Mucosa of descending colon (tissue), 3 donors: ENCODE measurements at places on chromosomes 7 and 10.

- peak; percentile 47 for DNase-seq
These were observed 54.4 kb downstream of the COBL start for GRCh38 chr7:51261950-51262795.

DNA sequence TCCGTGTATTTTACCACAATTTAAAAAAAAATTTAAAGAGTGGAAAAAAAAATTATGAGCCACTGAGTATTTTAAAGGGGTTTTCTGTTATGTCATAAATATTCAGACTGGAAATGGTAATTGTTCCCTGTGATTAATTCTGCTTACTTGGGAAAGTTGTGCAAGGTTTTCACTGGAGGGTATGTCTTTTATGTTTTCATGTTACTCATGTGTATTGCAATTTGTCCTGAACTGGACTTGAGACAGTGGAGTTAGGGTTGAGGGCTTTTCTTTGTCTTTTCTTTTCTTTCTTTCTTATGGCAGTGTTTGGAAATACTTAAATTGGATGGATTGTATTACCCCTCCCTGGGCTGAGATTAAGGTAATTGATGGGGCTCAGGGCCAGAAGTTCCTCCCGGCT lies 257.7 kb downstream of the BAMBI start:
- DNase-seq, result no peak

DNA sequence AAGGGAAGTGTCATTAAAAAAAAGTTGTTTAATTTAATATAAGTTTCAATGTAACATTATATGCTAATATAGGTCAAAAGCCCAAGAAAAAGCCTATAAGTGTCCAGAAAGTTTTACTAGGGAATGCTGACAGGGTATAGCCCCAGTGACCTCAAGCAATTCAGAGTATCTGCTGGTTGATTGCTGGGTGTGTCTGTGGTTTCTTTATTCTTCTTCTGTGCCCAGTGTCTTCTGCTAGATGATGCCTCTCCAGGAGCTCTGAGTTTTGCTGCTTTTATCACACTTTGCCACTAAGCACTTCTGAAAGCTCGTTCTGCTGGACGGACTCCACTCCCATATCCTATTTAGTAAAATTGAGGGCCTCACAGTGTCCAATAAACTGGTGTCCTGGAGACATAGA lies 212.2 kb upstream of the NRG3 start:
- no peak for DNase-seq

DNA sequence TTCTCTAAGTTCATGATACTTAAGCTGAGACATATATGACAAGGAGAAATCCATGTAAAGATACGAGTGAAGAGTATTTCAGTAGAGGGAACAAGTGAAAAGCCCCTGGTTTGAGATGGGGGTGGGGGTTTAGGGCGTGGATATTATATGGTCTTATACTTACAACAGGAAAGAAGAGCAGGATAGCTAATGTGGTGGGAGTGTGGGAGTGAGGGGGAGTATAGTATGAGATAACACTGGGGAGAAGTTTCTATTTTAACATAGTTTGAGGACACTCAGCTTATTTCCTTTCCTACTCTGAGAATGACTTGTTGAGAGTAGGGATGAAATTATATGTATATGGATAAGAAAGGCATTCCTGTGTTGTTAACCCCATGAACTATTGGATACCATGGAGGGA lies 36.5 kb downstream of the MCU start:
- DNase-seq, result no peak

DNA sequence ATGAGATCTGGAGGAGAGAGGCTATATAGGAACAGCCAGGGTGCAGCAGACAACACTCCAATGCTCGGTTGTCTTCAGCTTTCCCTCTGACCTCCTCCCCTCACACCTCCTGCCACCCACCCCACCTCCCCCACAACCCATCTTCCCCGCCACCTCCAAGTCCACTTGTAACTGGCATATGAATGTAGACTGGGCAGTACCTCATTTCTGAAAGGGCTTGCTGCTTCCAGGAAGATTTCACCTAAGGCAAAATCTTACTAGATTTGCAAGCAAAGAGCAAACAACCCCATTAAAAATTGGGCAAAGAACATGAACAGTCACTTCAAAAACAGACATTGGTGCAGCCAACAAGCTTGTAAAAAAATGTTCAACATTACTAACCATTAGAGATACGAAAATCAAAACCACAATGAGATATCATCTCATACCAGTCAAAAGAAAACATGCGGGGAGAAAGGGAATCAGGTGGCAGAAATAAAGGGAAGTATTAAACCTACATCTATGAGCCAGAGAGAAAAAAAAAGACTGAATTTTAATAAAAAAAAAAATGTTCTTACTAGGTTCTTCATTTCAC lies 164.6 kb upstream of the C1GALT1 start:
- no peak for DNase-seq

- DNase-seq, result no peak
These were observed 224.7 kb upstream of the PHYHIPL start for GRCh38 chr10:58951746-58952145.

GRCh38 chr10:676178-676577 lies 13.3 kb downstream of the DIP2C start:
- no peak for DNase-seq

DNA sequence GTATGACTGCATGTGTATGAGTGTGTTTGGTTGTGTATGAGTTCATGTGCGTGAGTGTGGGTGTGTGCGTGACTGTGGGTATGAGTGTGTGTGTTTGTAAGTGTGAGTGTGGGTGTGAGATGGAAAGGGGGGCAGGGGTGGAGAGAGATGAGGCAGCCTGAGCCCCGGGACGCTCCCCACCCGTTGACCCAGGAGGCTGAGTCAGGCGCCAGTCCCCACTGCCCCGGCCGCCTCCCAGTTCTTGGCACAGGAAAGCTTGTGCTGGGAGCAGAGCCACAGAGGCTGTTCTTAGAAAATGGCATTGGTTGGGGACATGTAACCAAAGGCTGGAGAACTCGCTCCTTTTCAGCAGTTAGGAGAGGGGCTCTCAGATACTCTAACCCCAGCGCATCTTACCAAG lies 27.8 kb upstream of the NUB1 start:
- DNase-seq, result no peak

DNA sequence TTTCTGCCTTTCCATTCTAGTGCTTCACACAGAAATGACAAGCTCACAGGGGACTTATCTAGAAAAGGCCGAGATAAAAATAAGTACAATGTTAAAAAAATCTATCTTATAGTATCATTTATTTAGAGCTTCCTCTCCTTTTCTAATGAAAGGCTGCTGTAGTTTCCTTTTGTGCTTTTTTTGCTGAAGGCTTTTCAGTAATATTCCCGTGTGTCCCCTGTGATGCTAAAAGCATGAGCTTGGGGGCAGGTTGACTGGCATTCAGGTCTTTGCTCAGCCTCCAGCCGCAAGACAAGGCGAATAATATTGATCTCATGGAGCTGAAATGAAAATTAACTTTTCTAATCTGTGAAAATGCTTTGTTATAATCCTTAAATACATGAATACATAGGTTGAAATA lies 143.0 kb downstream of the ST7 start:
- no peak for DNase-seq

GRCh38 chr10:37860494-37861190 lies 3.2 kb upstream of the ZNF248 start:
- DNase-seq, result no peak

DNA sequence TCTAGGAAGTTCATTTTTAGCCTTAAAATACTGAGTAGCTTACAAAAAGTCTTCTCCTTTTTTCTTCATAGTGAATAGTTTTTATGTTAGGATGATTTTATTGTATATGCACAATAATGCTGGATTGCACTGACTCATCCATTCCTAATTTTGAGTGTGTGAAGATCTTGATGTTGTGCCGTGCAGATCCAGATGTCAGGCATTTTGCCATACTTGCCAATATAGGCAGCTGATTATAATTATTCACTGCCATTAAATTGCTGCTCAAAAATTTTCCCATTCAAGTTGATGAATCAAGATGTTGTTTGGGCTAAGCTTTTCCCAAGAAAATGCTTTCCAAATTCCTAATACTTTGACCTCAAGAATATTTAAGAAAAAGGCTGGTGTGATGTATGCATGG lies 218.3 kb downstream of the AHR start:
- no peak for DNase-seq

GRCh38 chr7:94980418-94981142 lies 73.2 kb downstream of the PPP1R9A start:
- no peak for DNase-seq

GRCh38 chr7:131042269-131043160 lies 285.2 kb upstream of the MKLN1 start:
- no peak for DNase-seq

DNA sequence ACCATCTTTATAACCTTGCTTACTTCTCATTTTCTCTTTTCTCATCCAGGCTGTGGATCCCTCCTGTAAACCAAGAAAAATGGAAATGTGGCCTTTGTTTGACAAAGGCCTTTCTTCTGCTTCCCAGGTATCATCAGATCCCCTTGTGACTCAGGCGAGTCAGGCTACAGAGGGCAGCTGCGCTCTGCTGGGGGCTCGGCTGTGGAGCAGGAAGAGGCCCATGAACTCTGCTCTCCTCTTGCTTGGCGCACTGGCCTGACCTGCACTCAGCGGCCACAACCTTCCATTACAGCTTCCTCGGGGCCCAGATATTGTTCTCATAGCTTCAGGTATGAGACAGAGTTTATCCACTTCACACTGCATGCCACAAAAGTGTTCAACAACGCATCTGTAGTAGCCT lies 457.6 kb upstream of the COBL start:
- DNase-seq, result no peak

DNA sequence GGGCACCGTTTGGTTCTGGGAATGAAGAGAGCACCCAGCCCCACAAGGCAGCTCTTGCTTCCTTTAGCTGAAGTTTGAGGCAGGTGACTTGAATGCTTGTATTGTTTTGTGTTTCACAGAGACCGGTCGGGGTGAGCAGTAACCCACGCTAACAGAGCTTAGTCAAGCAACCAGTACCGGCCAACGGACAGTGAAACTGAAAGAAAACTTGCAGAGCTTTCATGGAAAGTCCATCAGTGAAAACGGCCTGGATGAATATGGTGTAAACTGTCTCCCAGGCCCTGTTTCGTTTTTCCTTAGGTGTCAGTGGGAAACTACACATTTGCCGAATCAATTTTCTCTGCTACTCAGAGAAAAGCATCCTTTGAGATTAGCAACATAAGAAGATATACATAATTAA lies 101.1 kb downstream of the LYZL1 start:
- no peak for DNase-seq

DNA sequence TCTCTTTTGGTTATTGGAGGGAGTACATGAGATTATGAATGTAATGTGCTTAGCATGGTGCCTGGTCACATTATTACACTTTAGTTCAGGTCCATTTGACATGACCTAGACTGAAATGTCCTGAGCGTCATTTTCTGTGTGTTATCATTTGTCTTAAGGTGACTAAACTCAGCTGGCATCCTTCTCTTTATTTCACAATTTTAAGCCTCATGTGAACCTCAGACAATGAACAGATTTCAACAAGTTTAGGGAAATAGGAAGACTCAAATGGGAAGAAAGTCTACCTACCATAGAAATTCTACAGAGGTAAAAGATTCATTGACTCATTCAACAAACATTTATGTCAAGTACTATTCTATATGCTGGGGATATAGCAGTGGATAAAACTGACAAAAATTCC lies 70.2 kb upstream of the EXOC6 start:
- DNase-seq, result no peak

- DNase-seq, result no peak
These were observed 23.2 kb downstream of the SLC35G1 start for GRCh38 chr10:93917064-93917391.

- no peak for DNase-seq
These were observed 396.5 kb upstream of the SEMA3D start for GRCh38 chr7:85583131-85583953.

GRCh38 chr10:24010436-24010970 lies 198.4 kb upstream of the KIAA1217 start:
- DNase-seq, result no peak

GRCh38 chr10:17175551-17175950 lies 25.9 kb downstream of the TRDMT1 start:
- no peak for DNase-seq

DNA sequence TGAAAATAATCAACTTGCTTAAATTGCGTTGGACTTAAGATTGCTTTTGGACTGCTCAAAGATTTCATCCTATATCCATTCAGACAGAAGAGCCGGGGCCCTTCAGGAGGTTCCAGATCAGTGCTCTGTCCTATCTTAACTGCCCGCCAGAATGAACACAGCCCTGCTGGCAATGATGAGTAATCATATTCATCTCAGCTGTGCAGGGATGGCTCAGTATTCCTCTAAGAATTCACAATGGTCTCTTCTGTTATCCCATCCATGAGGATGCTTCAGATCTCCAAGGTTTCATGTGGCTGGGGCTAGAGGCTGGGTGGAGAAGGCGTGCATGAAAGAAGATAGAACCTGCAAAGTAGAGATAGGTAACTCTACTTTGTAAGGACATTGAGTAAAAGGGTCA lies 80.0 kb upstream of the NPVF start:
- DNase-seq, result no peak

- no peak for DNase-seq
These were observed 32.1 kb downstream of the HERC4 start for GRCh38 chr10:68043030-68043429.

DNA sequence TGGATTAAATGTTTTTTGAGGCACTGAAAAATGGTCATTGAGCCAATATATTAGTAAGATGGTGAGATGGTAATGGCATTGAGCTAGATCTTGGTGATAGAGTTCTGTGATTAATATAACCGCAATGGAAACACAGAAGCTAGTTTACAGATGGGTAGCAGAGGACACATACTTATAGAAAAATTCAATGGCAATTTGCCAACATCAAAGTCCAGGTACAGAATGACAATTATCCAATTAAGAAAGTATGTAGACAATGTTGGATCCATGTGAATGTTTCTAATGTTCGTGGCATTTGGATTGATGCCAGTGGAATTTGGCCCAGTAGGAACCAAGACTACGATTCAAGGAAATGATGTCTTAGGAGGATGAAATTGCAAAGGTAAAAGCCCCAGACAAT lies 187.8 kb downstream of the GNAT3 start:
- DNase-seq, result no peak

GRCh38 chr10:28331841-28332240 lies 29.0 kb upstream of the MPP7 start:
- no peak for DNase-seq

GRCh38 chr10:45219416-45219815 lies 96.0 kb downstream of the OR13A1 start:
- no peak for DNase-seq

DNA sequence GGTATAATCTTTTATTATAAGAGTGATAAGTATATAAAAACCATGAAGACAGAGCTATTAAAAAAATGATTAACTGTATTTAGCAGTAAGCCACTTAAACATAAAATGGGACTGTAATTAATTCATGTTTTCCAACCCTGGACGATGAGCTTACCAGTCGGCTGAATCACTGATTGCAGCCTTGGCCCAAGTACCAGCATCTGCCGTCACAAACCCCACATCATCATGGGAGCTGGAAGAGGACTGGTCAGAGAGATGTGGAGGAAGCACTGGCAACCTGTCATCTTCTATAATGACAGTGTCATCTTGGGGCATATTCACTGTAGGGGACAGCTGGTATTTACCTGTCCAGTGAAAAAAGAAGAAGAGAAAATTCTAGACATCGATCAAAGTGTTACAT lies 473.6 kb downstream of the PARD3 start:
- no peak for DNase-seq

- DNase-seq, result no peak
These were observed 30.7 kb upstream of the ADCY1 start for GRCh38 chr7:45543473-45543872.
